ENCODE measurements at places on chromosomes 3 and 15.

- DNase-seq: no peak
Observed at GRCh38 chr3:106247902-106248684, 379.3 kb upstream of the CBLB start.

DNA sequence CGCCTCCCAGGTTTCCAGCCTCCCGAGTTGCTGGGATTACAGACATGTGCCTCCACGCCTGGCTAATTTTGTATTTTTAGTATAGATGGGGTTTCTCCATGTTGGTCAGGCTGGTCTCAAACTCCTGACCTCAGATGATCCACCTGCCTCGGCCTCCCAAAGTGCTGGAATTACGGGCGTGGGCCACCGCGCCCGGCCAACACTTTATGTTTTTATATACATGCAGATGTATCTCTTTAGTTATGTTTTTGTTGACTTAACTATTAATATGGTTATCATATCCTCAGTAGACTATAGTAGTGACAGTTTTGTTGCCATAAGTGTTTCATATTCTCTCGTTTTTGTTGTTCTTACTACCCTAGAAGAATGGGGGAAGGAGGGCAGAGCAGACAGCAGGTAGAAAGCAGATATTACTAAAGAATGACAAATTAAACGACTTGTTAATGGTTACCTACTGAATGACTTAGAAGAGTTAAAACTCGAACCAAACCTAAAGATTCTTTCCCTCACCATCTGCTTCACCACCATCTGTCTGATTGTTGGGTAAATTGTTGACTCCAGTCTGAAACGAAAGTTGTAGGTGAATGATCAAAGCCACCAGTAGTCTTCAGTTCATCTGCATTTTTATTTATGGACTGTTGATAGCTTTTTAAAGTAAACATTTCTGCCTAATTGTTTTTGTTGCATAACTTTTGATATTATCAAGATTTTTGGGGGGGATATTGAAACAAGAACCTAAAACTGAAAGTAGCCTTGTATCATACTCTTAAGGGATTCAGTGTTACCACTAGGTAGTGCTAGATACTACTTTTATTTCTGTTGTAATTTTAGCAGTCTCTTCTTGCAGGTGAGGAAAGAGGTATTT lies 89.3 kb downstream of the RASA2 start:
- no peak for DNase-seq

DNA sequence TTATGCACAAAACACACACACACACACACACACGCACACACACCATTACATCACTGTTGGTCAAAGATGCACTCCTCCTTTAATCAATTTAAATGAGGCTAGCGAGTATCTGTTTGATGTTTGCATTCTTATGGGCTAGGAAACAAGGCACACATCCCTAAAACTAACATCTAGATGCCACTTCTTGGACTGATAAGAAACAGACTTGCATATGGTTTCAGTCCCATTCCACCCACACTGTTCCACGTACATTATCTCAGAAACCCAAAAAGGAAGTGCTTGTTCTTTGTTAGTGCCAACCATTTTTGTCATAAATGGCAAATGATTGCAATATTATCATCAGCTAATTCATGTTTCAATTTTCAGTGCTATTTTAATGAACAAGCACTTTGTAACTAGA lies 69.5 kb downstream of the CCR1 start:
- no peak for DNase-seq

DNA sequence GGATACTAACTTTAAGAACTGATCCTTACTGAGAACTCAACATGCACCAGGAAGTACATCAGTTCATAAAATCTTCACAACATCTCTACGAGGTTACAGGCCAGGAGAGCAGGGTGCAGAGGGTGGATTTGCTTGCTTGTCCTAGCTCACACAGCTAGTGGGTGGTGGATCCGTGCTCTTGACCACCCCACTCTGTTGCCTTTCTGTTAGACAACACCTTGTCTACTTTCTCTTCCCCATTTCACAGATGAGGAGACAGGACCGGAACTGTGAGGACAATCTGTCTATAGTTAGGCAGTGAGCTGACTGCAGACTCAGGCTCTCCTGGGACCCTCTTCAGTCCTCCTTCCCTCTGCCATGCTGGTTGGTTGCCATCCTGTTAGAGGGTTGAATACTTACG lies 221.7 kb upstream of the TLE3 start:
- DNase-seq: no peak

GRCh38 chr15:57589754-57590153 lies 1.9 kb upstream of the MYZAP start:
- DNase-seq: no peak

GRCh38 chr3:136783708-136784191 lies 31.6 kb upstream of the STAG1 start:
- DNase-seq: no peak

- DNase-seq: no peak
Observed at GRCh38 chr3:168984872-168985271, 678.6 kb downstream of the MECOM start.

DNA sequence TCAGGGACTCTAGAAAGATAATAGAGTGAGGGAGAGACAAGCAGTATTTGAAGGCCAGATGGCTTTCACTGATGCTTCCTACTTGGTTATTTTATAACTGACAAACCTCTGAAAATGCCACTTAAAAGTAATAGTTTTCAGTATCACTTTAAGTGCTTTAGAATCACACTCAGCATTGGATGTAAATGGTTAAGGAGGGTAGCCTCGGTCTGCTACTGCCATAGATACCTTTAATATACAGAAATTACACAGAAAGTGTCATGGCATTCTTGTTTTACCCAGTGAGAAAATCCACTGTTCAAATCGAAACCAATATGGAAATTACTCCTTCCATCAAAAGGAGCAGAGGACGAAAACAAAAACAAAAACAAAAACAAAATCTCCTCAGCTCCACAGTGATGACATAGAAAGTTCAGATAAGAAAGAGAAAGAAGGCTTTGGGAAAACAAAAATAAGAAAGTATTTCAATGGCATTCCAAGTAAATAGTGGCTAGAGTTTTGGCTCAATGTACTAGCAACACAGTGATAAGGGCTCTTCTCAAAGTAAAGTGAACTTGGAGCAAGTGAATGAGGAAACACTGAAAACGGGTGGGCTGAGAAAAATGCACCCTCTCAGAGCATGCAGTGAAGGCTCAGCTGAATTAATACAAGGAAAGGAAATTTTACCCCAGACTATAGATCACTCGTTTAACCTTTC lies 43.2 kb upstream of the CD47 start:
- DNase-seq: no peak

GRCh38 chr3:183635431-183636220 lies at the start of gene KLHL24:
Gene KLHL24 (plus strand): TSS chr3:183635623. CDS start chr3:183650357, 14,734 bp downstream.
- peak; percentile 89 for DNase-seq

DNA sequence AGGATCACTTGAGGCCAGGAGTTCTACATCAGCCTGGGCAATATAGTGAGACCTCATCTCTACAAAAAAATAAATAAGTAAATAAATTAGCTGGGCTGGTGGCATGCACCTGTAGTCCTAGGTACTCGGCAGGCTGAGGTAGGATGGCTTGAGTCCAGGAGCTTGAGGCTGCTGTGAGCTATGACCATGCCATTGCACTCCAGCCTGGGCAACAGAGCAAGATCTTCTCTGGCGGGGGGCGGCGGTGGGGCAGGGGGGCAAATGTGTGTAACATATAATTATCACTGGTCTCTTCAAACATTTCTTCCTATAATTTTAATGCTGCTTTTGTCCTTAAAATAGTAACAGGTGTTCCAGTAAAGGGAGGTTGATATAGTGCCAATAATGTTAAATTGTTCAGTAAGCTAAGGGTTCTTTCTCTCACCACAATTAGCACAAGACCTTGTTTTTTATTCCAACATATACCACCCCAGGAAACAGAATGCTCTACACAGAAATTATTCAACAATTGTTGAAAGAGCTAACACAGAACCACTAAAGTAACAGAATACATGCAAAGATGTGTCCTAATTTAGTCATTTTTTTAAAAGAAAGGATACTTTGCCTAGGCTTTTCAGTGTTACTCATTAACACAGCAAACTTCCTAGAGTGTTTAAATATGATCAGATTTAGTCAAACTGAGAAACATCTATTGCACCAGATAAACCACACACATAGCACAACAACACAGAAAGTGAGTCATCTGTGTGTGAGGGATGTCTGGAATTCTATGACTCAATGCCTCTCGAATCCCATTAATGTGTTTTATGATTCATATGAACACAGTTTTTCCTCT lies 29.1 kb downstream of the ANKRD28 start:
- DNase-seq: no peak

- DNase-seq: no peak
Observed at GRCh38 chr3:134376786-134377426, 2.7 kb upstream of the AMOTL2 start.

DNA sequence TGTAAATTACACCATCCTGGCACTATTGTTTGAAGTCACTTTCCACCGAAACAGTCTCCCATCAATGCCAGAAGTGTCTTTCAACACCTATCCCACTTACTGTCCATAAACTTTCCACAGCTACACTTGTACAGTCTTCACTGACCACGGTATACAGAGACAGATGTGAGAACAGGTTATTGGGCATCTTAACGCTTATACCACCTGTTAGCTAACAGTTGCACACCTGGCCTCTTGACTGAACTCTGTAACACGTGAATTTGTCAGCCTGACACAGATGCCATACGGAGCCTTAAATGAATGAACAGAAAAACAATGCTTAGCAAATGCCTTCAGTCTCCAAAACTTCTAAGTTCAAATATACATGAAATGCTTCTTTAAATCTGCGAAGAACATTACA lies 440.5 kb downstream of the SHQ1 start:
- DNase-seq: no peak

DNA sequence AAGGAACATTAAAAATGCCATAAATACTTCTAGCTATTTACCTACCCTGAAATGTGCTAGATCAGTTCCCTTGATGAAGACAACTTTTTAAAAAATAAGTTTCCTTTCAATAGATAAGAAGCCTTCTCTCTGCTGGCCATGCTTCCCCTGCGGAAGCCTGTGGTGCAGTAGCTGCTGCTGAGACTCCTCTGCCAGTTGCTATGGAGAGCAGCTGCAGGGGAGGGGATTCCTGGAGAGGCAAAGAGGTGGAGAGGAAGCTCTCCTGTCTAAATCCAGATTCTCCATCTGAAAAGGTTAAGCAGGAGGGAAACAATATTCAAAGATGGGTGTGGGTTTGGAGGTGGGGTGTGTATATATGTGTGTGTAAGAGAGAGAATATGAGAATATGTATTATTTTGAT lies 69.8 kb upstream of the BFSP2 start:
- DNase-seq: no peak

- DNase-seq: peak; percentile 9
Observed at GRCh38 chr3:172102123-172102882, 62.9 kb downstream of the FNDC3B start.

- DNase-seq: no peak
Observed at GRCh38 chr3:157573281-157573680, 70.1 kb upstream of the VEPH1 start.

DNA sequence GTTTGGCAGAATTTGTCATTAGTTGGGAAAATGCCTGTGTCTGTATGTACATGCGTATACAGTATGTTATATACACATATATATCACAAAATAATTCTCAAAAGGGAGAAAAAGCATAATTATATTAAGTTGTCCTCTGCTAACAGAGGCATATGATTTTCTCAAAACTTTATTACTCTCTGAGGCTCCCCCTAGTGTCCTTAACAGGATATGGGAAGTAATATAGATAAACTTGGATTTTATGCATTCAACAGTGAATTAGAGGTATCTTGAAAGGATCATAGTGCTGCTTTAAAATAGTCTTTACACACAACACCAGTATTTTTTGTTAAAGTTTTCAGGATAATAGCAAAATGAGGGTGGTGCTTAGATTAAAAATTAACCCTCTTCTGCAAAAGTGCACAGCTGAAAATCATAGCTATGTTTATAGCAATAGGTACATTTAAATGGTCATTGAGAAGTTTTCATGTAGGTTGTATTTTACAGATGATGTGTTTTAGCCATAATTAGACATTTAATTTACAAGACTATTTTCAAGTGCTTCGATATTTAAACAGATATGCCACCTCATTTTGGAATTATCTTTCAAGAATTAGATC lies 454.0 kb upstream of the ROBO2 start:
- no peak for DNase-seq

- no peak for DNase-seq
Observed at GRCh38 chr3:25503898-25504301, 75.8 kb downstream of the RARB start.

Data from stimulated activated CD4-positive, alpha-beta T cell treated with anti-CD3 and anti-CD28 coated beads, Interleukin-4, amount 100 ng/mL, for 4 hours (primary cell).